Central memory CD8-positive, alpha-beta T cell (primary cell): ENCODE measurements at places on chromosomes 4 and X.

GRCh38 chrX:23742174-23742696, 841 bp downstream of the ACOT9 start:
- no peak for DNase-seq

- no peak for DNase-seq
Observed at GRCh38 chr4:174929346-174929745, 11.2 kb downstream of the ADAM29 start.

DNA sequence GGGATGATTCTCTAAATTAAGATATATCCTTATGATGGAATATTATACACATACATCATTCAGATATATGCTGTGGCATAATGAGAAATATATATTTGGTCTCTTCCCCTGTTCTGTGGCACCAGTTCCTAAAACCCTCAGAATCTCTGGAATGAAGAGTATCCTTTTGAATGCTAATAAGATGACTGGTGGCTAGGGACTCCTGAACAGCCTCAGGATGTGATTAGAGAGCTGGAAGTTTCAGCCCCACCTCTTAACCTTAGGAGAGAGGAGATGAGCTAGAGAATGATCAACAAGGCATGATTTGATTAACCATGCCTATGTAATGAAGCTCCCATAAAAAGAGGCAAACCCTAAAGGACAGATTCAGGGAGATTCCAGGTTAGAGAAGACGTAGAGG, 632.0 kb downstream of the IQCM start:
- DNase-seq = no peak

DNA sequence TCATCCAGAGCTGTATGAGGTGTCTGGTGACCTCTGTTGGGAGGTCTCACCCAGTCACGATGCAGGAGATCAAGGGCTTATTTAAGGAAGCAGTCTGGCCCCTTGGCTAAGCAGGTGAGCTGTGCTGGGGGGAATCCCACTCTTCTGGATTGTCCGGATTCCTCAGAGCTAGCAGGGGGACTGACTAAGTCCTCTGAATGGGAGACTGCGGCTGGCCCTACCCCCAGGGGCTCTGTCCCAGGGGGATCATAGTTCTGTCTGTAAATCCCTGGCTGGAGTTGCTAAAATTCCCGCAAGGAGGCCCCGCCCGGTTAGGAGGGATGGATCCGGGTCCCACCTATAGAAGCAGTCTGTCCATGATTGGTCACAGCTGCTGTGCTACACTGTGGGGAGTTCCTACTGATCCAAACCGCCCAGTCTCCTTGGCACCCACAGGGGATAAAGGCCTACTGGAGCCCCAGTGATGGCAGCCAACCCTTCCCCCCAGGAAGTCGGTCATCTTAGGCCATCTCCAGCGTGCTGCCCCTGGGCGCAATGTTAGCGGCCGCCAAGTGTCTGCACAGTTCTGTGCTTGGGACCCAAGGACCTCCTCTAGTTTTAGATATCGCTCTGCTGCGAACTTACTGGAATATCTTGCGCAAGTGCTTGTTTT, 118.2 kb upstream of the KLF8 start:
- no peak for DNase-seq

- DNase-seq = no peak
Observed at GRCh38 chr4:186932196-186932595, 208.5 kb upstream of the FAT1 start.

GRCh38 chr4:147617841-147618691, 869 bp downstream of the TMEM184C start:
- DNase-seq = no peak

- no peak for DNase-seq
Observed at GRCh38 chr4:101175896-101176676, 171.2 kb downstream of the PPP3CA start.

GRCh38 chr4:72666910-72667309, 97.9 kb upstream of the ADAMTS3 start:
- DNase-seq = no peak
